ENCODE measurements at places on chromosomes 6 and 20.

GRCh38 chr20:47273591-47274235, 82.8 kb downstream of the ZMYND8 start:
- no peak for DNase-seq
- no peak overlapping the region for H3K4me3 ChIP-seq
- H3K27ac ChIP-seq: peak overlapping the region; percentile 20
- H3K4me1 ChIP-seq: peaks cover 7% of the 10 kb centered on the region
- no peaks in the 10 kb centered on the region for H3K27me3 ChIP-seq

DNA sequence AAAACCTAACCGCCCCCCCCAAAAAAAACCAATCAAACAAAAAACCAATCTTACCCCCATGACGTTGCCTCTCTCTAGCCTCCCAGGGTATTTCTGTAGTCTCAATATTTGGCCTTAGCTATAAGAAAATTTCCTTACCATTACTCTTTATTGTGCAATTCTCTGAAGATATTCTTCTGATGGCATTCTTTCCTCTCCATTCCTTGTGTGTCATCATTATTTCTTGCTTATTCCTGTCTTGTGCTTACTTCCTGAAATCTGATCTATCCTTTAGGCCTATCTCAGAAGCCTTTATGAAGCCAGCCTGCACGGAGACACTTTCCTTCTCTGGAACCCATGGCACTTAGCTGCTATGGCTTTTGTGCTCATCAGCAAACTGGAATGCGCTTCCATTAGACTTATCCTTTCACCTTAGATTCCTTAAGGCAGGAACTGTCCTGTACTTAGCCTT, 65.9 kb upstream of the DDR1 start:
- H3K4me3 ChIP-seq: no peak overlapping the region
- no peak overlapping the region for H3K27ac ChIP-seq
- H3K36me3 ChIP-seq: no peaks in the 10 kb centered on the region
- peaks cover 46% of the 10 kb centered on the region for H3K4me1 ChIP-seq
- H3K27me3 ChIP-seq: no peaks in the 10 kb centered on the region

GRCh38 chr20:62142252-62143080, 728 bp downstream of the PSMA7 start:
- peak overlapping the region; percentile 94 for H3K27ac ChIP-seq
- H3K27me3 ChIP-seq: no peaks in the 10 kb centered on the region
- peak overlapping the region; percentile 70 for H3K4me3 ChIP-seq
- DNase-seq: peak; percentile 63
- peaks cover 23% of the 10 kb centered on the region for H3K4me1 ChIP-seq

DNA sequence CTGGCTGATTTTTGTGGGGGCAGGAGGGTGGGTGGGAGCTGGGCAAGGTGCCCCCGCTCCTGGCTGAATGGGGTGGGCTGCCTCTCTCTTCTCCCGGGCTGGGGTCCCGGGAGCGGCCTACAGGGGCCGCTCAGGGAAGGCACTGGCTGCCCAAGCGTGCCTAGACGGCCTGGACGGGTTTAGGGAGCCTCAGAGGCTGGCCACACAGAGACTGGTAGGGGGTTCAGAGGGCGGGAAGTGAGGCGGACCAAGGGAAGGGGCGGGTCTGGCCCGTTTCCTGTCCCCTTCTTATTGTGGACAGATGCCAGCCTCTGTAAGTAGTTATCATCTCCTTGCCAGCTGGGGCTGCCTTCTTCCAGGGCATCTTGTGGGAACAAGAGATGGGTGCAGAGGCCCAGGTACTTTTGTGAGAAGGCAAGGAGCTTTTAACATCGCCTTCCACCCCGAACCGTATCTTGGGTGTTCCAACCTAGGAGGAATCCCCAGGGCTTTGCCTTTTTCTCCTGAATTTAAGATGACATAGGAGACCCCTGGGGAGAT, 437 bp downstream of the CD40 start:
- no peaks in the 10 kb centered on the region for H3K4me1 ChIP-seq
- H3K27ac ChIP-seq: no peak overlapping the region
- no peaks in the 10 kb centered on the region for H3K36me3 ChIP-seq
- no peak for DNase-seq
- no peak overlapping the region for H3K4me3 ChIP-seq

DNA sequence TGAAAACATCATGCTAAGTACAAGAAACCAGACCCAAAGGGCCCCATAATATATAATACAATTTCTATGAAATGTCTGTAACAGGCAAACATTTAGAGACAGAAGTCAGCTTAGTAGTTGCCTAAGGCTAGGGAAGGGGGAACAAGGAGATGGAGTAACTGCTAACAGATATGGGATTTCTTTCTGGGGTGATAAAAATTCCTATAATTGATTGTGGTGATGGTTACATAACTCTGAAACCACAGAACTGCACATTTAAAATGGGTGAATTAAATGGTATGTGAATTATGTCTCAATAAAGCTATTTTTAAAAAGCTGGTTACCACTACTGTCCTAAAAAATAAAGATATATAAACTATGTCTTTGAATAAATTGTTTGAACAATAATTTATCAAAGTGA, 3.2 kb downstream of the CEP162 start:
- H3K4me3 ChIP-seq: no peak overlapping the region
- DNase-seq: no peak
- H3K4me1 ChIP-seq: 0 out of 2 replicates have a peak, but pooled peaks cover 4% of the 10 kb centered on the region
- no peak overlapping the region for H3K27ac ChIP-seq
- no peaks in the 10 kb centered on the region for H3K27me3 ChIP-seq

GRCh38 chr6:32391505-32391904, 15.5 kb downstream of the BTNL2 start:
- no peak overlapping the region for H3K4me3 ChIP-seq
- no peaks in the 10 kb centered on the region for H3K27me3 ChIP-seq
- peaks cover 7% of the 10 kb centered on the region for H3K4me1 ChIP-seq
- H3K27ac ChIP-seq: no peak overlapping the region
- H3K36me3 ChIP-seq: no peaks in the 10 kb centered on the region

DNA sequence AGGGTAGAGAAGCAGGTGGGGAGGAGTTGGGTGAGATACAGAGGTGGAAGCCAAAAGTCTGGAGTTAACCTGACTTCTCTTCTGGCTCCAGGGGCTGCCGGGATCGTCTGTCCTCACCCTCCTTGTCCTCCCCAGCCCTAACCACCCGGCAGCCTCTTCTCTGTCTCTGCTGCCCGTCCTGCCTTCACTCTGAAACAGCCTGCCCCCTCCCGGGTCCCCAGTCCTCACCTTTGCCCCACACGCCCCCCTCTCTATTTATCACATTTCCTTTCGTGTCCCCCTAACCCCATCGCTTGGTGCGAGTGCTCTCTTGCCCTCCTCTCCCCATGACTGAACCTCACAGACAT, 5.7 kb downstream of the RING1 start:
- H3K4me3 ChIP-seq: no peak overlapping the region
- DNase-seq: no peak
- H3K27ac ChIP-seq: no peak overlapping the region
- no peaks in the 10 kb centered on the region for H3K27me3 ChIP-seq
- 0 out of 2 replicates have a peak, but pooled peaks cover 4% of the 10 kb centered on the region for H3K4me1 ChIP-seq

- H3K27ac ChIP-seq: peak overlapping the region; percentile 48
- H3K36me3 ChIP-seq: no peaks in the 10 kb centered on the region
- peaks cover 46% of the 10 kb centered on the region for H3K4me1 ChIP-seq
- DNase-seq: no peak
- 0 out of 2 replicates have a peak overlapping the region, but pooled peaks have one; percentile 7 for H3K4me3 ChIP-seq
These were observed 43.5 kb downstream of the FAM184A start for GRCh38 chr6:119034827-119035458.

- no peak overlapping the region for H3K4me3 ChIP-seq
- peaks cover 16% of the 10 kb centered on the region for H3K4me1 ChIP-seq
- H3K36me3 ChIP-seq: no peaks in the 10 kb centered on the region
- DNase-seq: no peak
- no peak overlapping the region for H3K27ac ChIP-seq
- no peaks in the 10 kb centered on the region for H3K27me3 ChIP-seq
These were observed 39.8 kb upstream of the SLCO4A1 start for GRCh38 chr20:62602550-62602949.

- no peak overlapping the region for H3K4me3 ChIP-seq
- no peak for DNase-seq
- no peaks in the 10 kb centered on the region for H3K27me3 ChIP-seq
These were observed 14.1 kb downstream of the TGIF2 start for GRCh38 chr20:36587388-36588070.

- DNase-seq: no peak
- peaks cover 15% of the 10 kb centered on the region for H3K4me1 ChIP-seq
- H3K4me3 ChIP-seq: no peak overlapping the region
- H3K27ac ChIP-seq: no peak overlapping the region
These were observed 2.1 kb downstream of the C6orf141 start for GRCh38 chr6:49552596-49552995.

- H3K4me1 ChIP-seq: no peaks in the 10 kb centered on the region
- no peak overlapping the region for H3K4me3 ChIP-seq
- no peaks in the 10 kb centered on the region for H3K27me3 ChIP-seq
- H3K27ac ChIP-seq: peak overlapping the region; percentile 60
These were observed 19.8 kb downstream of the GMPR start for GRCh38 chr6:16257999-16258708.

GRCh38 chr6:7143476-7143974, 35.8 kb downstream of the RREB1 start:
- H3K27ac ChIP-seq: no peak overlapping the region
- no peaks in the 10 kb centered on the region for H3K36me3 ChIP-seq
- H3K27me3 ChIP-seq: no peaks in the 10 kb centered on the region

GRCh38 chr6:36064770-36065396, 37.3 kb downstream of the MAPK14 start:
- H3K4me3 ChIP-seq: no peak overlapping the region
- H3K4me1 ChIP-seq: peaks cover 57% of the 10 kb centered on the region
- H3K36me3 ChIP-seq: no peaks in the 10 kb centered on the region
- peak; percentile 31 for DNase-seq

- peaks cover 30% of the 10 kb centered on the region for H3K4me1 ChIP-seq
- no peak for DNase-seq
- H3K27ac ChIP-seq: no peak overlapping the region
These were observed 1.8 kb downstream of the SNAI1 start for GRCh38 chr20:49984426-49985153.

DNA sequence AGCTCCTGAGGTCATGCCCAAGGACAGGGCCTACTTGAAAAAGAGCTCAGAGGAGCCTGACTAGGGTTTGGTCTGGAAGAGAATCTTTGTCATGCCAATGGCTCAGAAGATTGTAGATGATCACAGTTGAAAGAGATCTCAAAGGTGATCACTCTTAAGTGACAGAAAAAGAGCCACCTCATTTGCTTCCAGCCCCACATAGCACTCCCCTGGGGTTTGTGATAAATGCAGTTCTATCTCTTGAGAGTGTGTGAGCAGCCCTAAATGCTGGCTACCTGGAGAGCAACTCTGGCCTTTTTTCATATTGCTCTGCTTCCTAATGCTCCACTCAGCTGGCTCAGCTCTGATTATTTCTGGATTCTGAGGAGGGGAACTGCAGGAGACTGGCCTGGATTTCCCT, 39.3 kb downstream of the KLHL32 start:
- H3K27me3 ChIP-seq: no peaks in the 10 kb centered on the region
- no peak for DNase-seq
- H3K4me1 ChIP-seq: no peaks in the 10 kb centered on the region
- H3K36me3 ChIP-seq: no peaks in the 10 kb centered on the region
- H3K4me3 ChIP-seq: no peak overlapping the region

GRCh38 chr6:151452750-151453427, 963 bp upstream of the RMND1 start:
- H3K27me3 ChIP-seq: no peaks in the 10 kb centered on the region
- H3K4me3 ChIP-seq: peak overlapping the region; percentile 79
- peaks cover 29% of the 10 kb centered on the region for H3K4me1 ChIP-seq
- no peak for DNase-seq

- H3K4me3 ChIP-seq: no peak overlapping the region
- DNase-seq: no peak
- no peaks in the 10 kb centered on the region for H3K27me3 ChIP-seq
- H3K4me1 ChIP-seq: peaks cover 29% of the 10 kb centered on the region
- no peaks in the 10 kb centered on the region for H3K36me3 ChIP-seq
These were observed 14.2 kb downstream of the VAPB start for GRCh38 chr20:58403272-58403671.

DNA sequence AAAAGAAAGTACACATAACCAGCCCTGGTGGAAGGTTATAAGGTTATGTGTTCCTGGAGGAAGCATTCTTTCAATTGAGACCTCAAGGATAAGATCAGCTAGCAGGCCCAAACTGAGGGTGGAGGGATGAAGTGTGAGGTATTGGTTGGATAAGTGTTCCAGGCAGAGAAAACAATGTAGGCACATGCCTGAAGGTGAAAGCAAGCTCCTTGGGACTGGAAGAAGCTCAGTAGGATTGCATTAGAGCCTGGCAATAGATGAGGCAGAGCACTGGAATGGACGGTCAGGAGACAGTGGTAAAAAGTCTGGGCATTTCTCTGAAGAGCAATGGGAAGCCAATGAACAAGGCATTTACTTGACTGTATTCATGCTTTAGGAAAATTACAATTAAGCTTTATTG, 89.9 kb upstream of the SHLD1 start:
- no peaks in the 10 kb centered on the region for H3K4me1 ChIP-seq
- no peak for DNase-seq
- H3K4me3 ChIP-seq: no peak overlapping the region
- no peaks in the 10 kb centered on the region for H3K36me3 ChIP-seq
- no peaks in the 10 kb centered on the region for H3K27me3 ChIP-seq

DNA sequence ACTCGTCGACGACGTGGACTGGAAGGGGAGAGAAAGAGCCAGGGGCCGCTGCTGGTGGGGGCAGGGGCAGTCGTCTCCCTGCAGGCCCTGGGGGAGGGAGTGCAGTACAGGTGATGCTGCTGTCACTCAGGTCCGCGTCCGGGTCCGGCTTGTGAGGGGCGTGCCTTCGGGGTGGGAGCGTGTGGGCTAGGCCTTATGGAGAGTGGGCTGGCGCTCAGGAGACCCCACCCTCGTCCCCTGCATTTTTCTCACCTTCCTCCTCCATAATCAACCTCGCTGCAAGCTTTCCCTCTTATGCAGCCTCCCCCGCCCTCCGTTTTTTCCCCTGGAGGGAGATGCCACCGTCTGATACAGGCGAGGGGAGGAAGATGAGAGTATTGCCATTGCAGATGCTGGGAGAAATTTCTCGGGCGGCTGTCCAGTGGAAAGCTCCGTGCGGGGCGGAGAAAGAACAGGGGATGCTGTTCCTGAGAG, 632 bp downstream of the PCMT1 start:
- DNase-seq: peak; percentile 86
- peak overlapping the region; percentile 75 for H3K27ac ChIP-seq
- peak overlapping the region; percentile 63 for H3K4me3 ChIP-seq
- H3K4me1 ChIP-seq: peaks cover 4% of the 10 kb centered on the region
- no peaks in the 10 kb centered on the region for H3K36me3 ChIP-seq

- H3K4me1 ChIP-seq: no peaks in the 10 kb centered on the region
- H3K27ac ChIP-seq: no peak overlapping the region
- H3K4me3 ChIP-seq: no peak overlapping the region
- H3K36me3 ChIP-seq: no peaks in the 10 kb centered on the region
- DNase-seq: no peak
These were observed 780.9 kb downstream of the C6orf118 start for GRCh38 chr6:164528539-164528938.

Data from Caco-2 (cell line).